Left hindlimb (tissue), 1 donor: ENCODE measurements at places on chromosomes 16 and 17.

GRCh38 chr17:28763804-28764266 lies 20.0 kb downstream of the TRAF4 start:
- peak; percentile 59 for DNase-seq

DNA sequence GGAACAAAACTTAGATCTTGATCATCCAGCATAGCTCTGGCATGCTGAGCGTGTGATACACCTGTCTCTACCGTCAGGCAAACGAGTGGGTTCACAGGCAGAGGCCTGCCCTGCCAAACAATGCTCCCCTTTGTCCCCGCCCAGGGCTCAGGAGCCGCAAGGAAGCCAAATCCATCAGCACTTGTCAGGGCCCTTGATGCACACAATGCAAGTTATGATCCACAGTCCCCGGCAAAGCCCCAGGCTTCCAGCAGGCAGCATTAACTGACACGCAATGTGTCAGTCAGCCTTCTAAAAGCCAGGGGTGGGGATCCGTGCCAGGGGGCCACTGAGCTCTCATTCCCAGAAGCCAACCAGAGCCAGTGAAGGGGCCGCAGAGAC lies 460.9 kb downstream of the SLC39A11 start:
- no peak for DNase-seq

- no peak for DNase-seq
Measured at GRCh38 chr16:10196999-10197398, 14.8 kb upstream of the GRIN2A start.

DNA sequence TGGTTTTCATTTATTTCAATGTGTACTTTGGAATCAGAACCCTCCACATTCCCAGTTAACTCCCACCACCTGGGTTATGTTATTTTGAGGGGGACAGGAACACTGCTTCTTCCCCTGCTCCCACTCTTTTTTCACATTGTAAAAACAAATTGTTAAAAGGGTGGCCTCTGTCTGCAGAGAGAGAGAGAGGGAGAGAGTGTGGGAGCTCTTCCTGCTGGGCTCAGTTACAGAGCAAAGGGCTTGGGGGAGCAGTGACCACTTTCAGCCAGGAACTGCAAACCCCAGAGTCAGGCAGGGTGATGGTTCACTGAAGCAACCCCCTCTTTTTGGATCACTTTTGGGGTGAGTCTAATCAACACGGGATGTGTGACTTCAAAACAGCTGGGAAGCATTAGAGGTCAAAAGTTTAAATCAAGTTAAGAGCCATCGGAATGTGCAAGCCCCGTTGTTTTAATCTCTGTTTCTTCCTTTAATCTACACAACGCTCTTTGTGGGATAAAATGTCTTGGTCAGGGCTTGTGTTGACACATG lies 577.0 kb upstream of the CDH11 start:
- DNase-seq: peak; percentile 53

GRCh38 chr17:65482201-65482600 lies 79.2 kb downstream of the AXIN2 start:
- no peak for DNase-seq

GRCh38 chr17:12522336-12522735 lies 143.4 kb upstream of the MYOCD start:
- no peak for DNase-seq

DNA sequence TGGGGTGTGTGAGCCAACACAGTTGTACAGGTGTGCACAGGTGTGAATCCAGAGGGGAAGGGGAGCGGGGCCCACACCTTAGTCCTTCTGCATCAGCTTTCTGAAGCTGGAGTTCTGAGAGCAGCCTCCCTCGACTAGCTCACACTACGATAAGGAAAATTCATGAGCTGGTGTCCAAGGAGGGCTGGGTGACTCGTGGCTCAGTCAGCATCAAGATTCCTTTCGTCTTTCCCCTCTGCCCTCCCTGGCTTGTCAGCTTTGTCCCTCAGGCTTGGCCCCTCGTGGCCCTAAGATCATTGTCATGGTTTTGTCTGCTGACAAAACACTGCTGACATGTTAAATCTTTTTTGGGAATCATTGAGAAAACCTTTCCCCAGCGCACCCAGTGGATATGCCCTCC lies 47.5 kb downstream of the OR1D5 start:
- DNase-seq: no peak

DNA sequence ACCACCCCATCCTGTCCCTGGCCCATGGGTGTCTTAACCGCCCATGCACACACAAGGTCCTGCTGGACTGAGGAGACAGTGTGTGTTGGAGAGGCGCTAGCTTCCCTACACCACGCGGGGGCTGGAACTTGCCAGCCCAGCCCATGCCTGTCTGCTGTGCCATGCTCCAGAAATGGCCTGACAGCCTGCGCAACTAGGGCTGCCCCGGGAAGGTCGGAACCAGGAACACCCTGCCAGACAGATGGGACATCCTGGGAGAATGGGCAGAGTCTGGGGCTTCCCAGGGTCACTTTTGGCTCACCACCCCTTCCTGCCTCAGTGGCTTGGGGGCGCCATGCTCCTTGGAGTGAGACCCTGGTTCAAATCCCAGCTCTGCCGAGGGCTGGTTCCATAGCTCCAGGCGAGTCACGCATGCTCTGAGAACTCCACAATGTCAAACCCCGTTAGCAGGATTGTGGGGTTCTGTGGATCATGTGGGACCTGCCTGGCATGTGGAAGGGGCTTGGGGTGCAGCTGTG lies 36.2 kb downstream of the SREBF1 start:
- DNase-seq: no peak

DNA sequence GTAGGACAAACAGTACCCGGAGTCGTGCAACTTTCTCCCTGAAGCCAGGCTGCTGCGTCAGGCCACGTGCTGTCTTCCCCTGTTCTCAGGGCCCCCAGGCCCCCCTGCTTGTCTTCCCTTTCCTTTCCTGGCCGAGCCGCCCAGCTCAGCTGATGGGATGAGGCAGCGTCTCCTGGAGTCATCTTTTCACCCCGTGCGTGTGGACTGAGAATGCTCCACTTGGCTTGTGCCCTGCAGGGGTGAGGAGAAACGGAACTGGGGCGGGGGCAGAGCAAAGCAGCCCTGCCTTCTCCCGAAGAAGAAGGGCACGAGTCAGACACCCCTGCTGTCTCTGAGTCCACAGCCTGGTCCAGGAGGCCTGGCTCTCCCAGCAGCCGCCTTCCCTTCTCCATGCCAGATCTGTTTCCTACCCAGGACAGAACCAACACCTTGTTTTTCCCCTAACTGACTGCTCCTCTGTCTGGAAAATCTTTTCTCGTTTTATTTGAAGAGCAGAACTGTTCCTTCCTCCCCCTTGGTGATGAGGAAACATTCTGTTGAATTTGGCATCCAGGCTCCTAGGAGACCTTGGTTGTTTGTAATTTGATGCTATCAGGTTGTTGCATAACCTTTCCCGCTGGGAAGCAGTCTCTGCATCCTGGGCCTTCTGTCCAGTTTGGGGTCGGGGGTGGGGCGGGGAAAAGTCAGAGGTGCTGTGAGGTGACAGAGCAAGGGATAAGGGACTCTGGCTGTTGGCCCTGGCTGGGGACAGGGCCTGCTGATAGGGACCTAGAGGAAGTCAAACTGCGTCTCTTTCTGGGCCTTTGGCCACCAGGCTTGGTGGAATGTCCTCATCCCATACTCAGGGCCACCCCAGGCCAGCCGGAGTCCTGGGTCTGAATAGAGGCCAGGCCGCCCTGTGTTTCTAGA lies 78.8 kb downstream of the WIPI1 start:
- DNase-seq: peak; percentile 86

DNA sequence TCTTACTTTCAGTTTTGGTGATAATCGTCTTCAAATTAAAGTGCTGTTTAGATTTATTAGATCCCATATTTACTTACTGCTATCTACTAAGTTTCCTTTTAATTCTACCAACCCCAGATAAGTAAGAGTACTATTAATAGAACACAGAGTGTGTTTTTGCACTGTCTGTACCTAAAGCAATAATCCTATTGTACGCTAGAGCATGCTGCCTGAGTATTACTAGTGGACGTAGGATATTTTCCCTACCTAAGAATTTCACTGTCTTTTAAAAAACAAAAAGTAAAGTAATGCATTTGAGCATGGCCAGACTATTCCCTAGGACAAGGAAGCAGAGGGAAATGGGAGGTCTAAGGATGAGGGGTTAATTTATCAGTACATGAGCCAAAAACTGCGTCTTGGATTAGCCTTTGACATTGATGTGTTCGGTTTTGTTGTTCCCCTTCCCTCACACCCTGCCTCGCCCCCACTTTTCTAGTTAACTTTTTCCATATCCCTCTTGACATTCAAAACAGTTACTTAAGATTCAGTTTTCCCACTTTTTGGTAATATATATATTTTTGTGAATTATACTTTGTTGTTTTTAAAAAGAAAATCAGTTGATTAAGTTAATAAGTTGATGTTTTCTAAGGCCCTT lies 56.8 kb downstream of the HLF start:
- no peak for DNase-seq
